Activated T-helper 1 cell treated with anti-CD3 and anti-CD28 coated beads, Interleukin-12 subunit alpha, Interleukin-12 subunit beta, Interleukin-2, Interleukin-4 antibody, amounts not matched to agents 30 ng/mL and 10 ng/mL and 1 ng/mL, durations not matched to agents 14 hours and 24 hours and 36 hours (primary cell): ENCODE measurements at places on chromosomes 4 and X.

DNA sequence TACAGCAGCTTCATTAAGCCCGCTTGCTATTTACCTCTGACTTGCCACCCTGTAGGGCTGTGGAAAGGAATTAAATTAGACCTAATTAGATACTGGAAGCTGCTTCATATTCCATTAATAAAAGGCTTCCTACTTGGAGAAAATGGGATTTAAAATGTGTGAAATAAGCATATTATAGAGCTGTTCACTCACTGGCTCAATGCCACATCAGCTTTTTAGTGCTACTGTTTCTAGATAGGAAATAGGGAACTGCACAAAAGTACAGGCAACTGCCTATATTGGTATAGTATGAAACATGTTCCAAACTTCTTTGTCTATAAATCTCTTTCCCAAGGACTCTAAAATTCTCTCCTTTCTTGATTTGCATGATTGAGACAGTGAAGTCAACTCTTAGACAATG, 407.9 kb upstream of the AADAT start:
- DNase-seq, result no peak

GRCh38 chr4:91113130-91113706, 986.0 kb downstream of the CCSER1 start:
- no peak for DNase-seq

DNA sequence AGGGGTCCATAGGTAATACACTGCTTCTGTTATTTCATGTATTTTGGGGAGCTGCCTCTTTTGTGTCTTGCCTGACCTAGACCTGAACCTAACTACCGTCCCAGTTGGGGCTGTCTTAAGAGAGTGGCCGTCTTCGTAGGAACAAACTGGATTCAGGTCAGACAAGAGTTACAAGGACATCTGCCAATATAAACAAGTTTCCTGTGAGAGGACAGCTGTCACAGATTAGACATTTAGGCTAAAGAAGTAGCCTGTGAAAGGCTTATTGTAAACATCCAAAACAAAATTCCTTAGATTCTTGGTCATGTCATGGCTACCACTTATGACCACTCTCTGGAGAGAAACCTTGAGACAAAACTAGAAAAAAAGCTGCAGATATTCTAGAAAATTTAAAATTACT, 797.6 kb upstream of the AADAT start:
- no peak for DNase-seq

DNA sequence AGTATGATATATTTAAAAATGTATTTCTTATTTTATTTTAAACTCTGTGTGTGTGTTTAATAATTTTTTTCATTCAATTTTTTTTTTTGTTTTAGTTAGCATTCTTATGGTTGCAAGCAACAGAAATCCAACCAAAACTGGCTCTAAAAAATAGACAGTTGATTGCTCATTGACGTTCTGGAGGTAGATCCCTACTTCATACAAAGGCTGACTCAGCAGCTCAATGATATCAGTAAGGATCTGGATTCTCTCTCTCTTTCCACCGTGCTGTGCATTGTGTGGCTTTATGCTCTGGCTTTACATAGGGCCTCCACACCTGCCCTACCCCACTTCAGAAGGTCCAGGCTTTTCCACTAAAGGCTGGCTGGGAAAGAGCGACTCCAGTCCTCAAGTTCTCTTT, 117.8 kb downstream of the UCHL1 start:
- DNase-seq, result no peak

- DNase-seq, result no peak
Measured at GRCh38 chr4:3248811-3249661, at the start of gene MSANTD1. MSANTD1 (plus strand) TSS chr4:3249159; CDS start chr4:3249223, 64 bp downstream.

DNA sequence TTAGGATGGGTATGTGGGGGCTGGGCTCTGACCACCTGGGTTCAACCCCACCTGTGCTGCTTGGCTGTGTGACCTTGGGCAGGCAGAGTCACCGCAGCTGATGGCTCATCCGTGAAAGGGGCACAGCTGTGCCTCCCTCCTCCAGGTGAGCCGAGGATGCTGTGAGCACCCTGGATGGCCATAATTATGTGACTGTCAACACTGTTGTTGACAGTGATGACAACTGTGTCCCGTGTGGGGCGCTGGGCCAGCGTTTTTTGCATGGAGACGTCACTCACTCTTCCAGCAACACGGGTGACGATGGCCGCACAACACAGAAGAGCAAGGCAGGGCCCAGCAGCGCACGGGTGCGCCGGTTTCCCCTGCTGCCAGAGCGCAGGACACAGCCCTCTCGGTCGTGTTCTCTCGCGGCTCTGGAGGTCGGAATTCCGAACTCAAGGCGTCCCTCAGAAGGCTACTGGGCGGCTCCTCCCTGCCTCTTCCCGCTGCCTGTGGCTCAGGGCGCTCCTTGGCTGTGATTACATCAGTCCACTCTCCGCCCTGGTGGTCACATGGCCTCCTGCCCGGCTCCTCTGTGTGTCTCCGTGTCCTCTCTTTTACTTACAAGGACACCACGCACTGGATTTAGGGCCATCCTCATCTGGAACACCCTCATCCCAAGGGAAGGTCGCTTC, 1.3 kb downstream of the SH3TC1 start:
- peak; percentile 28 for DNase-seq

- no peak for DNase-seq
Measured at GRCh38 chrX:31124536-31124935, 52.7 kb upstream of the FTHL17 start.

DNA sequence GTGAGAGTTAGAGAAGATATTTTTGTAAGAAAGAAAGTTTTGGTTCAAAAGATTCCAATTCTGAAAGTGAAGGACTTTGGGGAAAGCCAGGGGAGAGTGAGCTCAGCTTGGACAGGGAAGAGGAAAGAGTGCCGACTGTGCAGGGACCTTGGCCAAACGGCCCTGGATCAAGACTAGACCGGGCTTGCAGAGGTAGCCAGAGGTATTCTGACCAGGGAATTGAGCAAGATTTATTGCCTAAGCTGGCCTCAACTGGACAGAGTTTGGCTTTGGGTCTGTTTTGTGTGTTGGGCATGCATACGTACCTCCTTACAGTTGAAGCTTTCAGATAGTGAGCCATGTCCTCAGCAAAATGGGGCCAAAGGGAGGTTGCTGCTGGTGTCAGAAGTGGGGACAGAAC, 11.6 kb downstream of the PLAC1 start:
- no peak for DNase-seq

DNA sequence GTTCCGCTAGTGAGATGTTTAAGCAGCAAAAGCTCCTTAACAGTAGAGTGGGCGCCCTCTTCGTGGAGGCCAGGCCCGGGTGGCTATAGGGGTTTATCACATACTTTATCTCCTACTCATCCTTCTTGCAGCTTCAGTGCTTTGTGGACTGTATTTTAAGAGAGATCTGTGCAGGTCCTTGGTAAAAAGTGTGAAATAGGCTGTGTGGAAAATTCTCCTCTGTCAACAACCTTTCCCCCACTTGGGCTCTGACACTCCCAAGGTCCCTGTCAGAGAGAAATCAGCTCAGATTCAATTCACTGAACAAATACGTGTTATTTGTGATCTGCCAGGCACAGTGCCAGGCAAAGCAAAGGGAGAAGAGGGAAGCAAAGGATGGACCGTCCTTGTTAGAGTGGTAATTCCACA, 214.3 kb upstream of the PPARGC1A start:
- no peak for DNase-seq

- DNase-seq, result peak; percentile 15
Measured at GRCh38 chr4:54683616-54684346, 26.0 kb downstream of the KIT start.

GRCh38 chr4:41423117-41423516, 114.8 kb upstream of the LIMCH1 start:
- no peak for DNase-seq

DNA sequence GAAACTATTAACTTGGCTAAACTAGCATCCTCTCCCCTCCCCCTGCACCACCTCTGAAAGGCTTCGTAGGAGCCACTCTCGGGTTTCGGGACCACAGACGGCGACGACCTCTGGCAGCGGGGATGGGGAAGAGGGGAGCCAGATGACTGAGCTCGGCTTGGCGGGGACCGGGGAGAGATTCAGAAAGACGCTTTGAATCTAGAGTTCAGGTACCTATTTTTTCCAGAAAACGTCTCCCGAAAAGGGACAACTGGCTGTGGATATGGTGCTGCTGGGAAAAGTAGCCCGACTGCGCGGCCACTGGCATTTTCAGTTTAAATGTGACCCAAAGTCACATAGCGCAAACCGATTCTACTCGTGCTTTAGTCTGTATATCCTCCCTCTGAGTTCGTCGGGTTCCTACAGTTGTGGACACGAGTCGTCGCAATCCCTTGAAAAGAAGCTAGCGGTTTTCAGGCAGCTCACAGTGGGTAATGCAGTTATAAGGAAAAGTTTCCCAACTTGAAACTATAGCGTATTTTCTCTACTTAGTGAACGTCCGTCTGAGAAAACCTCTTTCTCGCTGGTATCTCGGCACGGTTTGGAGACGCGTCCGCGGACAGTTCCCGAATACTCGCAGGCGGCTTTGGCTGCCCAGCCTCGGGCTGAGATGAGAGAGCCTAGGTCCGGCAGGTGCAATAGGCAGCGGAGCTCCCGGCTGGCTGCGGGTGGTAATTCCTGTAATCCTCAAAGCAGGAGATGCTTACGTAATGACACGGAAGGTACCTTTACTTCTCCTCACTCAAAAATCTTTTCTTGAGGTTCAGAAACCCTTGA, 1.3 kb downstream of the PARM1 start:
- no peak for DNase-seq

- DNase-seq, result no peak
Measured at GRCh38 chr4:139919004-139919403, 235.0 kb downstream of the MAML3 start.

- DNase-seq, result no peak
Measured at GRCh38 chrX:15033917-15034316, 160.7 kb downstream of the MOSPD2 start.

DNA sequence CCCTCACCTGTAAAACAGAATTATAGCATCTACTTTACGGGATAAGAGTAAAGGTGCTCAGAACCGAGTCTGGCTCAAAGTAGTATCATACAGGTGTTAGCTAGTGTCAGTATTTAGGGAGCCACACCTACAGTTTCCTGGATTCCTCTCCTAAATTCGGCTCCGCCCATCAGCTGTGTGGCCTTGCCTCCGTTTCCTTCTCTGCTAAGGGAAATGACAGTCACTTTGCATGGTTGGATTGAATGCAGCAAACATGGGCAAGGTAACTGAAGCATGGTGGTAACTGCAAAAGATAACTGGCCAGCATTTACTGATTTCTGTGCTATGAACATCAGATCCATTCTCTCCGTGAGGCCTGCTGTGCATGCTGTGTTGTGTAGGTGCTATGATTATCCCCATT, 2.8 kb downstream of the PPP1R3F start:
- peak; percentile 19 for DNase-seq

- no peak for DNase-seq
Measured at GRCh38 chr4:182093431-182093831, 149.8 kb upstream of the TENM3 start.

GRCh38 chr4:26204911-26205370, 115.9 kb upstream of the RBPJ start:
- DNase-seq, result no peak

DNA sequence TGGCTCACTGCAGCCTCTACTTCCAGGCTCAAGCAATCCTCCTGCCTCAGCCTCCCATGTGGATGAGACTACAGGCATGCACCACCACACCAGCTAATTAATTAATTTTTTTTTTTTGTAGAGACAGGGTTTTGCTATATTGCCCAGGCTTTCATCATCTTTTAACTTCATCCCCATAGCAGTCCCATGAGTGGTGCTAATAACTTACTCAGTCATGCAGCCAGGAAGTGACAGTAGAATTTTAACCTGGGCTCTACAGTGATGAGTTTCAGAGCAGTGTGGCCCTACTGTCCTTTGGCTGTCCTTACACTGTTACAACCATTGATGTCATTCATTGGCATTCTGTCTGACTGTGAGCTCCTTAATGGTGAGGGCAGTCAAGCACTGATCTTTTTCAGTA, 3.9 kb upstream of the OCIAD2 start:
- no peak for DNase-seq

DNA sequence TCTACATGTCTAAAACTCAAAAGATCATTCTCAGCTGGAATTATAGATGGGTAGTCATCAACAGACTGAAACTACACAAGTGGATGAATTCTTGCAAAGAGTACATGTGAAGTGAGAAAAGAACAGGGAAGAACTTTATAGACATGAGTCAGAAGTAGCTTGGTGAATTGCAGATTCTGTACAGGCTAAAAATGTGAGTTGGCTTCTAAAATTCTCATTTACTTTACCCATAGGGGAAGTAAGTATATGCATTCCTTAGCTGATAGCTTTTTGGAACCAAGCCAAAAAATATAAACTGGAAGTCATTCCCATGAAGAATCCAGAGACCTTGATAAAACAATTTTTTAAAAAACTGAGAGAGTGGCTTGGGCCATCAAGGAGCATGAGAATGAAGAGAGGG, 584.2 kb upstream of the FTHL17 start:
- DNase-seq, result no peak

GRCh38 chrX:113400193-113400704, 559.6 kb upstream of the AMOT start:
- no peak for DNase-seq

- DNase-seq, result no peak
Measured at GRCh38 chrX:133190877-133191738, 27.0 kb downstream of the TFDP3 start.

- no peak for DNase-seq
Measured at GRCh38 chrX:119604766-119605463, 1.3 kb downstream of the NKRF start.

DNA sequence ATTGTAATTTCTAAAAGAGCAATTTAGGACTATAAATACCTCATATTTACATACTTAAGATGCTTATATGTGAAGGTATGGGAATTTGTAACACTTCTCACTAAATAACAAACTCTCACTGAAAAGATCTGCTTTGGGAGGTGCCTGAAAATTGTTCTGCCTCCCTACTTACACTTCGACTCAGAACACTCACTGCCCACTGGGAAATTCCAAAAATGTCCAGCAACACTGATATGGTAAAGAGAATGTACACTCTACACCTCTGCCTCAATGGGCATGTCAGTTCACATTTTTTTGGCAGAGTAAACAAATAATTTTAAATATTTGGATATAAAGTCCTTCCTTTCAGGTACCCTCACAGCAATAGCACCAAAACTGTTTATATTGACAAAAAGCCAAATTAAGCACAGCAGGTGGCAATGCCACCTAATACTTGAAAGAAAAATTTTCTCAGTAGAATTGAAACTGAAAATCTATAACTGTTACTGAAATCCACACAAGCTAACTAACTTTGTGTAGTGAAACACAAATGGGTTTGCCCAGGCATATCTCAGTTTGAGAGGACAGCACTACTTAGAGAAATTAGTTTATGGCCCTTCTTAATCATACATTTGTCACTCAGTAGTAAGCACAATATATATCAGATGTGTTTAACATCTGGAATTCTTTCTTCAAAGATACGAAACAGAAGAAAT, 67.1 kb downstream of the PRDM5 start:
- no peak for DNase-seq

DNA sequence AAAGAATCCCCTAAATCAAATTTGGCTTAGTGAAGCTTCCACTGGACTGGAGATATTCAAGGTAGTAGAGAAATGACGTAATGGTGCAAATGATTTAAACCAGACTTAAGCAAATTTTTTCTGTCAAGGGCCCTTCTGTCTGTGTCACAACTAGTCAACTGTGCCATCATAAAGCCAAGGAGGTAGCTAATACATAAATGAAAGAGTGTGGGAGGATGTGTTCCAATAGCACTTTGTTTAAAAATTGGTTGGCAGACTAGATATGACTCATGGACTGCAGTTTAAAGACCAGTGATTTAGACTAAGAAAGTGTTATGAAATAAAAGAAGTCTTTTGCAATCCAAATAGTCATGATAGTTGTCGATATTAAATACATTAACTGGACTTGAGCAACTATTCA, 24.3 kb upstream of the TEX13C start:
- no peak for DNase-seq
